ENCODE measurements at places on chromosomes 11 and 22. TPM values are rescaled to one million over a fixed set of nuclear protein-coding genes. Genes with fewer than 3 reads are reported as not detected.

CLMP gene
- total RNA-seq: not detected

PKNOX2 gene
- not detected for total RNA-seq

SPDYC gene
- total RNA-seq: not detected

CASP12 gene
- not detected for total RNA-seq

BCO2 gene
- total RNA-seq: 1.4 TPM
